Renal cortical epithelial cell (primary cell): ENCODE measurements at places on chromosomes 1 and 21. TPM values are rescaled to one million over a fixed set of nuclear protein-coding genes. Genes with fewer than 3 reads are reported as not detected.

DNA sequence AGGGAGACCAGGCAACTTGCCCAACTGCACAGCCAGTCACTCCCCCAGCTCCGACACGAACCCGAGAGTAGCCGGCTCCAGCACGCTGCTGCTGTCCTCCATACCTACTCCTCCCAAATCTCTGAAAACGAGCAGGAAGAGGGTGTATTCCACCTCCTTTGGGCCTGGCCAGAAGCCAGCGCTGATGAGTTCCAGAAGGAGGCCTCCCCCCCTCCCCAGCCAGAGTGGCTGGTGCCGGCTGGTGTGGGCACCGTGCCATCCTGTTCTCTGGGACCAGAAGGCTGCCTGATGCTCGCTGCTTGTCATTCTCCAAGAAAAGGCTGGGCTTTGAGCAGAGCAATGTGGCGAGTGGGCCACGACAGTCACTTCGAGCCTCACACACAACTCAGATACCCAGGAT is 22.2 kb downstream of the KCNN3 start:
- DNase-seq = no peak

SLC44A5 gene
- total RNA-seq = 1.7 and 8.5 TPM in 2 replicates

DNA sequence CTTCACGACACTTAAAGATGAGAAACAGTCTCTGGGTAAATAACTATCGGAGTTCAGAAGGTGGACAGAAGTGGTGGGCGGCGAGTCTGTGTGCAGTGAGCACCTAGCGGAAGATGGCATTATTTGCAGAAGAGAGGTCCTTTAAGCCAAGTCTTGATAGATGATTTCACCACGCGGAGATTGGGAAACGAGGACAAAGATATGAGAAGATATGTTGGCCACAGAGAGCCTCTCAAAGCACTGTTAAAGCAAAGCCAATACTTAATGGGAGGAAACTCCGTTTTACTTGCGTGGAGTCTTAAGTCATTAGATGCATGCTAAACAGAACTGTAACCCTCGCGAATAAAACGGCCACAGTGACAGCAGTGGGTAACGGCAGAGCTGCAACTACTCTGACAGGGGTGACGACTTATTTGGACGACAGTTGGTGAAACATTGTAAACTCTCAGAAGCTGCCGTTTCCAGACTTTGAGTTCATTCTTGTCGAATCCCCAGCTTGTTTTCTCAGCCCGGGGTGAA is 577 bp upstream of the CEP350 start:
- peak; percentile 58 for DNase-seq

- DNase-seq = no peak
Measured at GRCh38 chr1:43708002-43708410, 670 bp downstream of the ST3GAL3 start.

DNA sequence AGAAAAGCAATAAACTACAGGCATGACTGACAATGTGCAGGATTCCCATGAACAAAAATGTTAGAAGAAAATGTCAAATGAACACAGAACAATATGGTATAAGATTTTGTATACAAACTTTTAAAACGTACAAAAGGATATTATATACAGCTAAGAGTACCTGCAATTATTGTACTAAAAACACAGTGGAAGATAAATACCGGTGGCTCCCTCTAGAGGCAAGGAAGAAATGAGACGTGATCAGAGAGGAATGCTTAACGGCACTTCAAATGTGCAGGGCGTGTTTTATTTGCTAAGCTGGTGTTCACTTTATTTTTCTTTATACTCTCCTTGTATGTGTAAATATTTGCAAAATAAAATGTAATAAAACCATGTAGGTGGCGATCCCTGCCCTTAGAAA is 191.8 kb upstream of the SAMSN1 start:
- peak; percentile 65 for DNase-seq

UBE4B gene
- total RNA-seq = 17.7 and 45.8 TPM in 2 replicates

- DNase-seq = no peak
Measured at GRCh38 chr21:46092811-46093667, 4.9 kb upstream of the COL6A2 start.

DNA sequence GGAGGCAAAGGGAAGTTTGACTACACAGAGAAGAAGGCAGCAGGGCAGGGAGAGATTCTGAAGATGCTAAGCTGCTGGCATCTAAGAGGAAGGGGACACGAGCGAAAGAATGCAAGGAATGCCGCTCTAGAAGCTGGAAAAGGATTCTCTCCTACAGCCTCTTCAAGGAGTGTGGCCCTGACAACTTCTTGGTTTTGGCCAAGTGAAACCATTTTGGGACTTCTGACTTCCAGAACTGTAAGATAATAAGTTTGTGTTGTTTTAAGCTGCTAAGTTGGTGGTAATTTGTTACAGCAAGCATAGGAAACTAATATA is 28.5 kb downstream of the MGST3 start:
- no peak for DNase-seq

- peak; percentile 71 for DNase-seq
Measured at GRCh38 chr1:162857850-162858249, 3.1 kb downstream of the CCDC190 start.

GRCh38 chr1:164515711-164516331 is 43.2 kb upstream of the PBX1 start:
- no peak for DNase-seq

GRCh38 chr1:99808391-99809115 is 41.6 kb upstream of the AGL start:
- DNase-seq = peak; percentile 91

GRCh38 chr1:187266051-187266450 is 437.3 kb downstream of the PLA2G4A start:
- no peak for DNase-seq

ZNF593OS gene
- not detected in 2 replicates for total RNA-seq
